ENCODE measurements at places on chromosomes 6 and 20.

DNA sequence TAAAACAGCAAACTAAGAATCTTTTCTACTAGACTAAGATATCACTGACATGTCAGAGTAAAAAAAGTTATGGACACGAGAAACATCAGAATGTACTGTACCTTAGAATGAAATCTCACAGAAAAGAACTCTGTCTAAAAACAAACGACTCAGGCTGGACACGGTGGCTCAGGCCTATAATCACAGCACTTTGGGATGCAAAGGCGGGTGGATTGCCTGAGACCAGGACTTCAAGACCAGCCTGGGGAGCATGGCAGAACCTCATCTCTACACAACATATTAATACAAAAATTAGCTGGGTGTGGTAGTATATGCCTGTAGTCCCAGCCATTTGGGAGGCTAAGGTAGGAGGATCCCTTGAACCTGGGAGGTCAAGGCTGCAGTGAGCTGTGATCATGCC lies 122.6 kb downstream of the PRND start:
- no peak for DNase-seq
- no peaks in the 10 kb centered on the region for H3K4me1 ChIP-seq
- no peak overlapping the region for H3K4me3 ChIP-seq
- H3K36me3 ChIP-seq, result no peaks in the 10 kb centered on the region

- no peak overlapping the region for H3K4me3 ChIP-seq
- DNase-seq, result peak; percentile 71
- peaks cover 10% of the 10 kb centered on the region for H3K4me1 ChIP-seq
- no peaks in the 10 kb centered on the region for H3K27me3 ChIP-seq
- no peak overlapping the region for H3K27ac ChIP-seq
- no peaks in the 10 kb centered on the region for H3K36me3 ChIP-seq
These were observed 310.5 kb downstream of the TAF4 start for GRCh38 chr20:61754976-61755778.

- no peak overlapping the region for H3K27ac ChIP-seq
- DNase-seq, result no peak
- H3K4me3 ChIP-seq, result no peak overlapping the region
- no peaks in the 10 kb centered on the region for H3K36me3 ChIP-seq
These were observed 40.5 kb downstream of the TGM6 start for GRCh38 chr20:2421247-2421646.

DNA sequence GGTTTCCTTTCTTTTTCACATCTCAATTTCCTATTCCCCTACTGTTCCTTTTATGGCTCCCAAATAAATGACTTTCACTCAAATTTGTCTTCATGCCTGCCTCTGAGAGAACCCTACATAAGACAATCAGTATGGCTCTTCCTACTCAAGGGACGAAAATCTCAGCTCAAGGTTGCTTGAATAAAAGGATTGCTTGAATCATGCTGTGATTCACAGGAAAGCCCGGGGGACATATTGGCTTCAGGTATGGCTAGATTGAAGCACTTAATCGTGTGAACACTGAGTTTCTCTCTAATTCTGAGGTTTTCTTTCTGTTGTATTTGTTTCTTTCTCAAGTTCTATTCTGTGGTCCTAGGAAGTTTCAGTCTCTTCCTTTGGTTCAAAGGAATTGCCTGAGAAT lies 140.3 kb upstream of the SULF2 start:
- no peak overlapping the region for H3K4me3 ChIP-seq
- peak overlapping the region; percentile 99 for H3K27ac ChIP-seq
- H3K4me1 ChIP-seq, result peaks cover 72% of the 10 kb centered on the region
- no peaks in the 10 kb centered on the region for H3K36me3 ChIP-seq
- H3K27me3 ChIP-seq, result no peaks in the 10 kb centered on the region

GRCh38 chr20:56427797-56428196 lies 15.7 kb downstream of the CASS4 start:
- H3K27ac ChIP-seq, result no peak overlapping the region
- no peaks in the 10 kb centered on the region for H3K36me3 ChIP-seq
- H3K4me1 ChIP-seq, result no peaks in the 10 kb centered on the region
- H3K4me3 ChIP-seq, result no peak overlapping the region
- no peak for DNase-seq
